Glutamatergic neuron (in vitro differentiated cells): ENCODE measurements at places on chromosomes 1 and 21.

GRCh38 chr1:11151826-11152612, 37.1 kb upstream of the ANGPTL7 start:
- DNase-seq, result no peak

- DNase-seq, result no peak
Observed at GRCh38 chr1:228986093-228986904, 251.0 kb downstream of the RHOU start.

DNA sequence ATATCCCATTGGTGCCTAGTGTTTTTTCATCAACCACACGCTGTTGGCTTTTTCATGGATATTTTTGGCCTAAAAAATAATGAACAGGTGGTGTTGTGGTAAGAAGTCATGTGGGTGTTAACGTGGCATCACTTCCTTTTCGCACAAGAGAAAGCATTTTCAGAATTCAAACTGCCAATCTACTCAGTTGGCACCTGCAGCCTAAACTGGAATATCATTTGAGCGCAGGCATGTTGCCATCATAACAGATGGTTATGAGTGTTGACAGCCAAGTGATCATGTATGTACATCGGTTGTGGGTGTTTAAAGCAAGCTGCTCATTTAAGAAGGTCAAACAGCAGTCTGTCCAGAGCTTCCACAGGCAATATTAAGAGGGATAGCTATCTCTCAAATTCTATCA, 1963.0 kb downstream of the NCAM2 start:
- DNase-seq, result no peak

- no peak for DNase-seq
Observed at GRCh38 chr1:107195476-107195875, 54.6 kb downstream of the NTNG1 start.

DNA sequence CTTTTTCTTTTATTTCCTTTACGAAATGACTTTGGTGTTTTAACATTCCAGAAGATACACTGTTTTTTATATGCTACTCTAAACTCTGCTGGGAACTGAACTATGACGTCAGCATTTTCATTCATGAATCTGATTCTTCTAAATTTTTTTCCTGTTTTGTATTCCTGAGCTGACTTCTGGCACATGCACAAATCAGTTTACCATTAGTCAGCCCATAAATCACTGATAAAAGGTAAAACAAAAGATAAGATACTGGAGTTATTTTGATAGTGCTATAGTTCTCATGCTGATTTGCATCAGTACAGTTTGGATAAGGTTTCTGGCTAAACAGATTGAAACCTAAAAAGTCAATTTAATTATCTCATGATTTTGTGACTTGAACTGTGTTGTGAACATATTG, 10.4 kb downstream of the CAMTA1 start:
- DNase-seq, result no peak

DNA sequence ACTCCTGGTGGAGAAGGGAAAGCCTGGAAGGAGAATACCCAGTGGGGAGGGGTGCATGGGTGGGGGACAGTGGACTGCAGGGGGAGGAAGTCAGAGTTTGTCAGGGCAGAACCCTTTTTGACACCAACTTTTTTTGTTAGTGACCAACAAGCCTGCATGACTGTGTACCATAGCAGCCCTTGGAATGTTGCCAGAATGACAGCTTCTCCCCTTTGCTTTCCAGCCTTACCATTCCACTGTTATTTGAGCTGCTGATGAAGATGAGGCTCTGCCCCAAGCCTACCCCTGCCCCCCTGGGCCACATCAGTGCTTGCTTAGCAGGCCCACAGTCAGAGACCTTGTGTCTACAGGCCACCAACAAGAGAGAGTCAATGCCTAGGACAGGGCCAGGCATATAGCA, 341.2 kb downstream of the HHAT start:
- no peak for DNase-seq

DNA sequence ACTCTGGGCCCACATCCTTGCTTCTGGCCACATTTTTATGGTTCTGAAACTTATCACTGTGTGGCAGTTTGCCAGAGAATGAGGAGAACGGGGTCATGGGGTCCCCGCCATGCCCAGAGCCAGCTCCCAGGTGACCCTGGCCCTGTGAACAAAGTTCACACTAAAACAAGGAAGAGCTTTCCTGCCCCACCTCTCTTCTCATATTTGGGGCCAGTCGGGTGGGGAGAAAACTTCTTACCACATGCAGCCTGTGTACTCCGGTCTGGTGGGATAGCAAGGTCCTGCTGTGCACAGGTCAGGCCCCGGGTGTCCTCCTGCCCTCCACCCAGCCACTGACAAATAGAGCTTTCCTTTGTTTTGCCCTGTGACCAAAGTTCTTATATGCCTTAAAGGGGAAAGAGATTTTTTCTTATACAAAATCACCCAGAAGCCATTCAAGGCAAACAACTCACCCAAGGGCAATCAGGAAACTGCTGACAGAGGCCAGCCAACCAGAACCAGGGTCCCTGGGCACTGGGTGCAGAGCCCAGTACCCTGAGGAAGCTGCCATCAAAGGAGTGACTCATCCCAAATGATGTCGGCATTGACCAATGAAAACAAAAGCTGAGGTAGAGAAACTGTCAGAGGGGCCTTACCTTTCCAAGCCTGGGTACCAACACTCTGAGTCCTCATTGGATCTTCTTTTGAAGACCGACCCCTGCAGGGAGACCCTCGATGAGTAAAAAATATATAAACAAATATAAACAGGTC, 53.6 kb downstream of the OLIG1 start:
- DNase-seq, result no peak

DNA sequence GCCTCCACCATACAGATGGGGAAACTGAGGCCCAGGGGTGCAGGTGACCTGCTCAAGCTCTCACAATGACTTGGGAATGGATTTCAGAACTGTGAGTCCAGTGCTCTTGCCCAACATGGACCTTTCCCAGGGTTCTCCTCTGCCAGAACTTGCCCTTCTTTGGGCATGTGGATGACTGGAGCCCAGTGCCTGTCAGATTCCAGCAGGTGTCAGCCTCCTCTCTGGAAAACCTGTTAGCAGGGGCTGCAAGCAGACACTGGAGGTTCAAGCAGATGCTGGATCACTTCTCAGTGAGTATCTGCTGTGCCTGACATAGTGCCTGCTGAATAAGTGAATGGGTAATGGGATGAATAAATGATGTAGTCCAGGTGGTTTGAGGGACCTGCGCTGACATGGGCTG, 314.2 kb upstream of the POU3F1 start:
- no peak for DNase-seq

DNA sequence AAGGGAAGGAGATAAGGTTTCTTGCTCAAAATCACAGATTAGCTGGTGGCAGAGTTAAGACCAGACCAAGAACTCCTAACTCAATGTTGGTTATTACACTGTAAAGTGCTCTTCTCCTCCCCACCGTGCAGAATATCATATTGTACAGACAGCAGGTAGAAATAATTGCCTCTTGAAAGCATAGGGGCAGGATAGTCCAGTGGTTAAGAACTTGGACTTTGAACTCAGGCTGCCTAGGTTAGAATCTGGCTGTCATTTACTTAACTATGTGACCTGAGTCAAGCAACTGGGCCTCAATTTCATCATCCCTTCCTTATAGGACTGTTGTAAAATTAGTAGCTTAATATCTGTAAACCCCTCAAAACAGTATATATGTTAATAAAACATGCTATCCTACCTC, 114.9 kb upstream of the HIVEP3 start:
- DNase-seq, result no peak

DNA sequence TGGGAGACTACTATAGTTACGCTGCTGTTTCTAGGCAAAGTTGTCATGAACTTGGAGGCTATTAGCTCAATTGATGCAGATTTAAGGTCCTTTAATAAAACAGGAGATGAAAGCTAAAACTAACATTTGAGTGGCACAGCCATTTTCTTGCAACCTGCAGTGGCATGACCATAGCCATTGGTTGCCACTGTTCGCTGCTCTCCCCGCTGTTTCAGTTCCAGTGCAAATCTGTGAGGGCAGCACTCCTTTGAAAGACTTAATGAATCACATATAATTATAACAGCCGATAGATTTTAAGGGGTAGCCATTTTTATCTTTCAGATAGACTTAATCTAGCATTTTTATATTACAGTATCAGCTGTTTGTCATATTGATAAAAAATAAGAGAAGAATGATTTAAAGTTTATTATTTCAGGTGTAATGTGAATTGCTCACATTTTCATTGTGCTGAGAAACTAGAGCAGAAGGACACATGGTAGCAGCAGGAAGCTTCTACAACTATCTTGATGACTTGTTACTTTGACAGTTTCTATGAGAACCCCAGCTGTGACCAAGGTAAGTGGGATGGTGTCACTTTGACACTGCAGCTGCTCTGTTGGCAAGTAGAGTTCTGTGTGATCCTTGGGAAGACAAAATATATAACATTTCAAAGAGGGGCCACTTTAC, 203.7 kb downstream of the PLA2G4A start:
- no peak for DNase-seq

- no peak for DNase-seq
Observed at GRCh38 chr1:151405187-151405951, 6.0 kb downstream of the PSMB4 start.

GRCh38 chr1:58545591-58546519, 671 bp downstream of the OMA1 start:
- peak; percentile 75 for DNase-seq

DNA sequence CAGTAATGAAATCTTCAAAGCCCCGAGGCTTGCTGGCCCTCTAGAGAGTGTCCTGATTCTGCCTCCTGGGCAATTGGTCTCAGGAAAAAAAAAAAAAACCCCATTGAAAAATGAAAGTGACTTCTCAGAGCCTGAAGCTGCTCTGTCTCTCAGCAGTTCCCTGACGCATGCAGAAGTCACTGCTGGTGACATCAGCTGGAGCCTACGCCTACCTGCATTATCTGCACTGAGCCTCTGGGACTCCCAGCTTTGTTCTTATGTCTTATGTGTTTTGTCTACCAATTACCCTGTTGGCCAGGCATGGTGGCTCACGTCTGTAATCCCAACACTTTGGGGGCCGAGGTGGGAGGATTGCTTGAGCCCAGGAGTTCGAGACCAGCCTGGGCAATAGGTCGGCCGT, 10.1 kb upstream of the SLC25A33 start:
- DNase-seq, result no peak

DNA sequence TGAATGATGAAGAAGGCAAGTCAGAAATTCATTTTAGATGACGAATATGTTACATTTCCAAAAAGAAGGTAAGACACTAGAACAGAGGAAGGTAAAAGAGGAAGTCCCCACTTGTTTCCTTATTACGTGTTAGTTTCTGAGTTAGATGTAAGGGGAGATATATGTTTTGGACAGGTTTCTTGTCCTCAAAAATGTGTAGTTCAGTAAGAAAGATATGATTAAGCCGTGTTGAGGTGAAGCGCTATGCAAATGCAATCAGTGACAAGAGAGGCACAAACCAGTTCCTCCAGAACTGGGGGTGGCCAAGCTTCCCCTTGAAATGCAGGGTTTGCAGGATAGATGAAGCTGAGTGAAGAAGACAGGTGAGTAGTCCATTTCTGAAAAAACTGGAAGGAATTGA, 293.3 kb upstream of the RUNX1 start:
- no peak for DNase-seq

DNA sequence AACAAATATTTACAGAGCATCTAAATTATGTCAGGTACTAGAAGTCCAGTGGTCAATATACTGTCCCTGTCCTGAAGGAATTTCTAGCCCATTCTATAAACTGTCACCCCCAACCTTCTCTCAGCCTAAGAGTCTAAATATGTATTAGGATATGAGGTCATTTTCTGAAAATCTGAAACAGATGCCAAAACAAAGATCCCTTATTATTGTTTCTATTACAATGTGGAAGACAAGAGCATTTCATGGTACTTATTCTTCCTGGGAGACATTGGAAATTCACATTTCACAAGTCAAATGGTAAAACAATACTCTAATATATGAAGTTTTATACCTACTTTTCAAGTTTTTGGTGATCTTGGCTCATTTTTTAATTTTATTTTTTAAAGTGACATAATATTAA, 2.6 kb downstream of the CLCA1 start:
- no peak for DNase-seq

DNA sequence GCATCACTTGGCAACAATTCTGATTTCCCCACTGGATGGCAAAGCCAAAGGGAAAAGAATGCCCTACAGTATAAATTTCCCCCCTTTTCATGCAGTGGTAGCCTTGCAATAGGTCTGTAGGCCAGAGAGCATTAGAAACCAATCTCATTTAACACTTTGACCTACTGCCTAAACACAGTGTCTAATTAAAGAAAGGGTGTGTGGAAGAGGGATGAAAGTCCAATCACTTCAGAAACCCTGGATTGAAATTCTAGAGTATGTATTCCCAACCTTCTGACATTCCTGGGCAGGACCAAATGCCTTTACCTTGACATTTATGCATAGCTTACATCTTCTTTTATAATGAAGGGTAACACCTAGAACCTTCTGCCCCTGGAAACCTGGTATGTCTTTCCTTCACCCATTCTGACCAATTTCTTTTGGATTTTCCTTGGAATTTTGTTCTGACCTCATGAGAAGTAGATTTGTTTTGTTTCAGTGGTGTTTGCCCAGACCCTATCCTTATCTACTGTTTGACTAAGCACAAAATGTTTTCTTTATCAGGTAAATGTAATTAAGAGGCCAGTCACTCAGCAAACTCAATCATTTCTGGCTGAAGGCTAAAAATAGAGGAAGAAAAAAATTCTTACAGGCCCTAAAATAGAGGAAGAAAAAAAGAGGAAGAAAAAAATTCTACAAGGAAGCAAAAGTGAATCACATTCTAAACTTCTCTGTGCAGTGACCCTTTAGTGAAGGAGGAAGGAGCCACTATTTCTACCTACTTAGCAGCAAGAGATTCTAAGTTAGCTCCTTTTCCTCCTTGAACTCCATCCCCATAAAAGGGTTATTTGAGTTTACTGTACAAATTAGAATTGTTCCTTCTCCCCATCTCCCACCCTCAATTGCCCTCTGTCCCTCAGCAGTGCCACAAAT, 129.5 kb upstream of the DSCAM start:
- DNase-seq, result no peak

- DNase-seq, result no peak
Observed at GRCh38 chr1:156926175-156926574, 5.7 kb downstream of the LRRC71 start.

DNA sequence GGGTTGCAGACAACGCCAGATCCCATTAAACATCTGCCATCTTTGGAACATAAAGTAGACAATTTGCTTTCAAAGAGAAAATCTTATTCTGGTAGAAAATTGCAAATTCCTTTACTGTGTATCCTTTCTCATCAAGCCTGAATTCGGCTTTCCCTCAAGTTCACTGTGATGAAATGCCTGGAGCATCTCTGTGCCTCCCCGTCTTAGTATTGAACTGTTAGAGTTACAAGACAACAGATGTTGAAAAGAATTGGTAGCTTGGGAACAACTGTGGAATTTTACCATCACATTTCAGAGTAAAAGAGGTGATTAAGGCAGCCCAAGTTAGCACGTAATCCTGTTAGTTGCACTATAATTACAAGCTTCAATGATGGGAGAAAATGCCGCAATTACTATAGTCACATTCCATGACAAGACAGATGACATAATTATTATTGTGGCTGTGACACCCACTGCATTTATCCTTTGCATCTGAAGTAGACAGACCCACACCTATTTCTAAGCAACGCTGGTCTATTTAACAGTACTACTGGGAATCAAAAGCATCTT, 54.4 kb upstream of the B3GALNT2 start:
- DNase-seq, result no peak

- DNase-seq, result no peak
Observed at GRCh38 chr21:36999131-36999898, 7.2 kb upstream of the RIPPLY3 start.
